ENCODE measurements at places on chromosomes 11 and 22. TPM values are rescaled to one million over a fixed set of nuclear protein-coding genes. Genes with fewer than 3 reads are reported as not detected.

The APOBEC3C gene
- 16.5 TPM for total RNA-seq

The TPP1 gene
- total RNA-seq = 86.5 TPM

The KDM4D gene
- total RNA-seq = 1.1 TPM

The UBQLN3 gene
- total RNA-seq = not detected
